ENCODE measurements at places on chromosomes 6 and 20.

GRCh38 chr20:54345301-54345724 lies 130.1 kb upstream of the DOK5 start:
- no peak for DNase-seq

DNA sequence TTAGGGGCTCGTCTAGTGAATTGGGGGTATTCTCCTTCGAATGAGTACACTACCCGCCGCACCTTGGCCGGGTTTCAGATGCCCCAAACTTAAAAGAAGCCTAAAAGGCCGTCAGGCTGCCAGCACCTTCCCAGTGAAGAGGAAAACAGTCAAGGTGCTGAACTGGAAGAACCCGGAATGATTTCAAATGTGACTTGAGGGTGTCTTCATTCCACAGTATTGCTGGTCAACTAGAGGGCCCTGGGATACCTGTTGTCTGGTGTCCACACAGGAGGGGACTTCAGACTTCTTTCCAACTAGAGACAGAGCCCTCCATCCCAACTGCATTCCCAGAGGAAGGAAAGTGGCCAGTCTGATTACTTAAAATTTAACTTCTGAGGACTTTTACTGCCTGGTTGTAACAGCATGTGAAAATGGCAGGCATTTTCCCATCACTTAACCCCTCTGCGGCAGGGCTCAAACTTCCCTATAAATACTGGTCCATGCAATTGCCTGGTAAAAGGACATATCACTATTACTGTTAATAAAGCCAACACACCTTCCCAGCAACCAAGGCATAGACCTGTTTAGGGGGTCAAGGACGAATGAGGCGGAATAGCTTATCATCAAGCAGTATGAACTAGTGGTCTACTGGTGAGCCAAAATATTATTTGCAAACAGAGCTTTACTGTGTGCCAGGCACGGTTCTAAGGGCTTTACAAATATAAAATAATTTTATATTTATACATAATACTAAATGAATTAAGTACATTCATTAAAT lies 651 bp upstream of the SAMHD1 start:
- no peak for DNase-seq

- DNase-seq = no peak
Measured at GRCh38 chr6:163965426-163966348, 551.2 kb downstream of the QKI start.

DNA sequence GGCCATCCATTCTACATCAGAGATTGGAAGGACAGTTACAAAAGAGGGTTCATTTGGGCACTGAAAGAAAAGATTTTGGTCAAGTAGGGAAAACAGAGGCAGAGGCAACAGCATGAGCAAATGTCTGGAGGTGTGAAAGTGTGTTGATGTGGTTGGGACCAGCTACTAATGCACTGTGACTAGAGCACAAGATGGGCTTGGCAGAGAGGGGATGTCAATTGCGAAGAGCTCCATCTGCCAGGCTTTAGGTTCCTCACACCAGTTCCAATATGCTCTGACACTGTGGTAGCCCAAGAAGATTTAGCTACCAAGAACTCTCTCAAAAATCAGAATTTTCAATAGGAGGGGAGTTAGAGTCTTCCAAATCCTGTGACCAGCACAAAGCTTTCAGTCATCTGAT lies 42.1 kb downstream of the TRAF3IP2 start:
- no peak for DNase-seq

DNA sequence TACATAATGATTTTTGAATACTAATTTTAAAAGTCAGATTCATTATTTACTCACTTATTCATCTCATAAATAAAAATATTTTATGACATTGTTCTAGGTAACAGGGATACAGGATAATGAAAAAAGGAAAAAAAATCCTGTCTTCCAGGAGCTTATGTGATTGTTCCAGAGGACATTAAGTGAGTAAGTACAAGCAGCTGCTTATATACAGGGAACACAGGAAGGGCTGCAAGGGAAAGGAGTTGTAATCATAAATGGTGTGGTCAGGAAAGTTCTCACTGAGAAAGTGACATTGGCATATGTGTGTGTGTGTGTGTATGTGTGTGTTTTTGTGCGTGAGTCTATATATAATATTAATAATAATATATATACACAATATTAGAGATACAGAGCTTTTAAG lies 121.8 kb downstream of the HAO1 start:
- no peak for DNase-seq

GRCh38 chr6:5463690-5464089 lies 202.4 kb downstream of the FARS2 start:
- no peak for DNase-seq

All from stimulated activated CD8-positive, alpha-beta memory T cell treated with anti-CD3 and anti-CD28 coated beads, Interleukin-7, amount 100 ng/mL, for 4 hours (primary cell).